CD4-positive, alpha-beta memory T cell (primary cell): ENCODE measurements at places on chromosomes 7 and 10.

DNA sequence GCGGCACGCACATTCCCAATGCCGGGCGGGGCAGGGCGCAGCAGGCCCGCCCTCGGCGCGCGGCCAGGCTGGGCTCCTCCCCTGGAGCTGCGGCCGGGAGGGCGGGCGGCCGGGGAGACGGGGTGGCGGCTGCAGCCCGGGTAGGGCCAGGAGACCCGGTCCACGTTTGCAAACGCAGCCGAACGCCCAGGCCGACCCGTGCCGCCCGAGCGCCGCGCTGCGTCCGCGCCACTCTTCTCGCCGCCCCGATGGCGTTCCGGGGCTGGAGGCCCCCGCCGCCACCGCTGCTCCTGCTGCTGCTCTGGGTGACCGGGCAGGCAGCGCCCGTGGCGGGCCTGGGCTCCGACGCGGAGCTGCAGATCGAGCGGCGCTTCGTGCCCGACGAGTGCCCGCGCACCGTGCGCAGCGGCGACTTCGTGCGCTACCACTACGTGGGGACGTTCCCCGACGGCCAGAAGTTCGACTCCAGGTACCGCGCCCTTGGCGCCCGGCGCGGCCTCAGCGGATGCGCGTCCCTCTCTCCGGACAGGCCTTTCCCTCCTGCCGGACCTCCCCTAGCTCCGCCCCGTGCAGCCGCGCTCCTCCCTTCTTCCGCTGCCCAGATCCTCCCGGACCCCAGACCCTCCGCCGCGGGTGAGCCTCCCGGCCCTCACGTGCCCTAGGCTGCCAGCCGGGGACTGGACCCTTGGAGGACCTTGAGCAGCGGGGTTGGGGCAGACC is at the start of gene FKBP9:
Gene FKBP9 (plus strand): TSS at position 115 of the 720 bp plus-strand sequence. CDS start 134 bp downstream, at position 249.
- no peak for DNase-seq

- no peak for DNase-seq
These were observed 9.2 kb downstream of the NPFFR1 start for GRCh38 chr10:70274643-70275042.

DNA sequence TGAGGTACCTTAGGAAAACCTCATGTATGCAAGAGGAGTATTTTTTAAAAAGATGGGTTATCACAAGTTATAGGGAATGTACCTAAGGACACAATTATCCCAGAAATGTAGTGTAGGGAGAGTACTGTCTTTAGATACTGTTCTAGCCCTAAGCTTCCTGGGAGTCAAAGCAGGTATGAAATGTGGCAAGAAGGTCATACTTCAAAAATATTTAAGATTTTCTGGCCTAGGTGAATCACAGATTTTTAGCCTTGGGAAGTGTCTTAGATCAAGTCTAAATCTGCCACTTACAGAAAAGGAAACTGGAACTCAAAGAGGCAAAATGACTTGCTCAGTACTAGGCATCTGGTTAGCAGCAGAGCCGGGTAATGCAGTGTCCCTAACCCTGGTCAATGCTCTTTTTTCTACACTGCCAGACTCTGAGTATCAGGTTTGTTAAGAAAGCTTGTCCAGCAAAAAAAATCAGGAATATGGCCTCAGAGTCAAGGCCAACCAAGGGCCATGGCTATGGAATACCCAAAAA is 13.9 kb downstream of the PIK3AP1 start:
- no peak for DNase-seq

GRCh38 chr10:15213461-15213861 is 45.0 kb upstream of the NMT2 start:
- no peak for DNase-seq

DNA sequence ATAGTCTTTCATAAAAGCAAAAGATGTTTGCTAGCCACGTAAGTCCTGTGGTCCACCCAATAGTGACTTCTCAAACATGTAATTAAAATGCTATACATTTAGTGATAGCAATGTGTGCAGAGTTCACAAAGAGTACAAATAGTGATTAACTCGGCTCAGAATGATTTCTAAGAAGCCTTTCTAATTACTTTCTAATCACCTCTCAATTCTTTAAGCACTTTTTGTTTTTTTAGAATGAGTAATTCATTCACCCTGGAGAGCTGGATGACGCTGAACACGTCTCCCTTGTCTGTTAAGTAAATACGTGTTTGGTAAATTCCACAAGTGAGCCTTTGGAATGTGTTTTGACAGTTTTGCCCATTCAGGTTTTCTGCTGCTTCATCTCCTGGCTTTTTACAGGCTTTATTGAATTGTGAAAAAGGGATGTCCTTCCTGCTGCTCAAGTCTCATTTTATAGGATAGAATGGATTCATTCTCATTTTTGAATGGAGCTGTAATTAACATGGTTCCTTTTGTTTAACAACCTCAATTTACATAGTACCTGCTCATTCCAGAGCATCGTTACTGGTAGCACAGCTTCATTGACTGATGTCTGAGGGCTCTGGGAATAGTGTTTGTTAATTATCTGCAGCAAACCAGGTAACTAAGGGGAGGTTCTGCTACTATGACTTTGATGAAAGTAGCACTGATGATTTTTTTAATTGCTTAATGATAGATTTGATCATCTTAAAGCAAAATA is 212.1 kb downstream of the VTI1A start:
- DNase-seq: no peak

DNA sequence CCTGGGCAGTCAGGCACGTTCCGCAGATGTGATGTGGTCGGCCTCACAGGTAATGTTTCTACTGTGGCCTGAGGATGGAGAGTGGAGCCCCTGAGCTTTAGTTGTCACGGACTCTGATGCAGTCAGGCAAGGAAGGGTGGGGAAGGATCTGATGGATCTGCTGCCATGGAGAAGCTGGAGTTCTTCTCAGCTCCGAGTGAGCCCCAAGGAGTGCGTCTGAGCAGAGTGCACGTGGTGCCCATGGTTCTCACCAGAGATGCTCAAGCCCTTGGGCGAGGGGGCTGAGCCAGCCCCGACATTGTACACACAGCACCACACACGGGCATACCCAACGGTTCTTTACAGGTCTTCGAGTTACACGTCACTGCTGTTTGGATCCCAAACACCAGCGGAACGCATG is 192.5 kb downstream of the EBF3 start:
- DNase-seq: no peak

DNA sequence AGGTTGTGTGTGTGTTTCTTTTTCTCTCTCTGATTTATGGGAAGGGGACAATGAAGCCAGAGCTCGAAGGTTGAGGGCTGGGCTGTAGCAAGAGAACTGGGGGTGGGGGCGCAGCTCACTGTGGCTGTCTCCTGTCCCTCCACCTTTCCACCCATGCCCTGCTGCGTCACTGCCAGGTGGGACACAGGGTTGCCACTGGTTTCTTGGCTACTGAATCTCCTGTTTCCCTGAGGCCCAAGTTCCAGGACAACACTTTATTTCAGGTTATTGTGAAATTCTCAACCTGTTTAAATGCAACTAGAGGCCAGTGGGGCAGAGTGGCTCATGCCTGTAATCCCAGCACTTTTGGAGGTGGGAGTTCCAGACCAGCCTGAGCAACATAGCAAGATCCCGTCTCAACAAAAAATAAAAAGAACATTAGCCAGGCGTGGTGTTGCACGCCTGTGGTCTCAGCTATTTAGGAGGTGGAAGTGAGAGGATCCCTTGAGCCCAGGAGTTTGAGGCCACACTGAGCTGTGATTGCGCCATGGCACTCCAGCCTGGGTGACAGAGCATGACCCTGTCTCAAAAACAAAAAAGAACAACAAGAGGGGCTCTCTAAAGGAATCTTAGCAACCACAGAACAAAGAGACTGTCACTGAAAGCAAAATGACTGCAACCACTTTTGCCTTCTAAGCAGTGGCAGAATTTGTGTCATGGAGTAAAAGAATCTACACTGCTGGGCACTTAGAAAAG is 22.6 kb downstream of the TBATA start:
- no peak for DNase-seq

DNA sequence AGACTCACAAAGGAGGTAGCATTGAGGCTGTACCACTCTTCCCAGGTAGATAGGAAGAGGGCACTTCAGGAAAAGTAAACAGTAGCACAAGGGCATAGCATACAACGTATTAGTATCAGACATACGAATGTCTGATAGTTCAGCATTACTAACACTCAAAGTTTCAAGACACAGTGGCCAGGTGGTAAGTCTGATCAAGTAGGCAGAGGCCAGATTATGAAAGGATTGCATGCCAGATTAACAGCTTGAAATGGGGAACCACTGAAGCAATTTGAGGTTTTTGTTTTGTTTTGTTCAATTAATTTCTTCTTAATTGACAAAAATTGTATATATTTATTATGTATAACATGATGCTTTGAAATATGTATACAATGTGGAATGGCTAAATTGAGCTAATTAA is 45.7 kb upstream of the IL6 start:
- DNase-seq: no peak

DNA sequence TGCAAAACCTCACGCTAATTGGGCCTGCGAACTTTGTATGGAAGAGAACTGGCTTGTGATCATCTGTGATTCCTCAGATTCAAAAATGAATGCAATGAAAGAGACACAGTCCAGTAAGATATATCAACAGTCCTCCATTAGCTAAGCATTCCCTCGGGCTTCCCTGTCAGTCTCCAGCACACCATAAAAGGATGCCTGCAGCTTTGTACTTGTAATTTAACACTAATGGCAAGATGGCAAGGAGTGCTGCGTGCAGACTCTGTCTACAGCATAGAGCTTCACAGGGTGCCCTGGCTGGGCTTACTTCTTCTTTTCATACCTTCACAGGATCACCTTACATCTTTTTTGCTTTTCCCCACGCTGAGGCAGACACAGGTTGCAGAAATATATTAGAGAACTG is 200.0 kb downstream of the GFRA1 start:
- no peak for DNase-seq

- DNase-seq: no peak
These were observed 230.6 kb downstream of the PLXNA4 start for GRCh38 chr7:132345543-132346129.

GRCh38 chr10:127310923-127311322 is 114.5 kb upstream of the INSYN2A start:
- DNase-seq: no peak

- no peak for DNase-seq
These were observed 77.6 kb downstream of the MTPN start for GRCh38 chr7:135899458-135900064.

DNA sequence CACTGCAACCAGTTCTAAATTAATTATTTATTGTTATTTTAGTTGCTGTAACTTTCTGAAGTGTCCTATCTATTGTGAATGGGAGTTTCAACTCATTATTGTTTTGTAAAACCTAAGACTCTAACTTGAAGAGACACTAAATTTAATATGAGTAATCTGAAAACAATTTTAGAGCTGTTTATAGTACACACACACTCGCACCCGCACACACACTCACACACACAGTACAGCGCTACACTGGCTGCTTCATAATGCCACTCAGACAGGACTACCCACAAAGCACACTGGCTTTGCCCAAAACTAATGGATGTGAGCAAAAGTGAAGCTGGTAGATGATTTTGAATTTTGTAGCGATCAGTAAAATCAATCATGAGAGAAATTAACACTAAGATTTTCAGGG is 238.9 kb upstream of the ETV1 start:
- DNase-seq: no peak

DNA sequence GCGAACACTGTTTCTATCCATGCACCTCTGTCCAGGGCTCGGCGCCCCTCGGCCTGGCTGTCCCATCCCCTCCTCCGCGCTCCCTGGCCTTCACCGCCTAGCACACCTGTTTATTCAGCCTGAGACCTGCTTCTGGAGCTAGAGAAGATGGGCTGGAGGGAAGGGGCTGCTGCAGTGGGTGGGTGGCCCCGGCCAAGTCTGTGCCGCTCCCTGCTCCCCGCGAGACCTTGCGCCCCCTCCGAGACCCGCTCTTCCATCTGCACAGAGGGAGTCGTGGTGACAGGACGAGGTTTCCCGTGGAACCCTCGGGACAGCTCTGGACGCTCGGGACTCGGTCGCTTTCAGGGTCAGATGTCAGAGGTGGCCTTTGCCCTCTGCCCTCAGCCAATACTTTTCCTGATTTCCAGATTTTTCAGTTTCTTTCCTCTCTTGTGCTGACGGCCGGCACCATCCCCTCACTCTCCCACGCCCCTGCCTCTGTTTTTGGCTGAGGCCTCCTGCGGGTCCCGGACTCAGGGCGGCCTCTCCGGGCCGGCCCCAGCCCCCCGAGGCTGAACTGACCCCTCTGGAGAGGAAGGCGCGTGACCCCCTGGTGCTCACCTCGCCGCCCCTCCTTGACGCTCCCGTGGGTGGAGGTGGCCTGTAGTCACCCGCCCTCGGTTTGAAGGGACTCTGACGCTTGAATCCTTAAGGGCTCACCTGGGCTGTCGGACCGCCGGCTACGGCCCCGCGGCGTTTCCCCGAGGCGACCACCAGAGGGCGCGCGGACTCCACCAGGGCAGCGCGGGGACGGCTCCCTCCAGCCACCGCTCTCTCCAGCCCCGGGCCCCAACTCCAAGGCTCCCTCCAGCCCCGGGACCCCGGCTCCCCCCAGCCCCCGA is 15.6 kb downstream of the SHH start:
- peak; percentile 53 for DNase-seq

DNA sequence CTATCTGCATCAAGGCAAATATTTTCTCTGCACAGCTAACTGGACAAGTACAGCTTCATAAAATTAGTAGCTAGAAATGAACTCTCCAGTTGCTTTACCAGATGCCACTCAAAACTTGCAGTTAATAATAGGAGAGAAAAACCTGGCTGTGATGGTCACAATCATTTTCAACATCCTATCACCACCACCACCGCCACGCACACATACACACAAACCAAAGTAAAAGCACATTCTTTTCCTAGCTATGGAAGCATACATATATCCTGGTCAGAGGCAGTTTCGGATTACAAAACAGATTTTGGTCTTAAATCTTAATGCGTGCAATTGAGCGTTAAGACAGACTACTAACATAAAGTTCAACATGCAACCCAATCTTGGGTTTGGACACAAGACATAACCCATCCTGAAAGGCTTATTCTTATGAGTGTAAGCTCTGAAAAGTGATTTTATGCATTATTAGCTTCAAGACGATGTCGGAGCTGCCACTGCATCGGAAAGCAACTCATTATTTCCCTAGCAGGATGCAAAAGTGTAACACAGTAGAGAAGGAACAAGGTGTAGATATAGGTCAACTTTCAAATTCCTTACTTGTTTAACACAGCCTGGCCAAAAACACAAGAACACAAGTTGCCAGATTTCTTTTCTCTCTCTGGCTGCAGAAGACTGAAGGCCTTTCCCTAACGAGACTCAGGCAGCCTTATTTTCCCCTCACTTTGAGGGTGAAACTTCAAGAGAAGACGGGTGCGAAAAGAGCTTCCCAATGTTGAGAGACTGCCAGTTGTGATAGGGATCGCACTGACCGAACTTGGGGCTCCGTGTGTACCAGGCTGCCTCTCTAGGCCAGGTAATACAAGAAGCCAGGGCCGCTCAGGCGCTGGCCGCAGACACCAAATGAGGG is 1.2 kb downstream of the CACUL1 start:
- DNase-seq: no peak

DNA sequence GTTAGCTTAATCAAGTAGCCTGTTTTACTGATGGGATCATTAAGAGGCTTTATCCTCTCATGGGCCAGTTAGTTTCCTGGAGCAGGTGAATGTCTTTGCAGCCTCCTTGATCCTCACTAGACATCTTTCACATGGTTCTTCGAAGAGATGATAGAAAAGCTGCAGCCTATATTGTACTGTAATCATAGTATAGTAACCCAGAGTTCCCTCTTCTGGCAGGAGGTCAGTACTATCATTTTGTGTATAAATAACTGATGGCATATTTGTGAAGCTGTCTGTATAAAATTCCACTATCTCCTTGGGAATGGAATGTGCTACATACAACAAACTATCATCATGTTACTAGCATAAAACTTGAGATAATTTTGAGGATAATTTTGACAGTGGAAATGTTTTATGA is 123.8 kb upstream of the PRPS1L1 start:
- no peak for DNase-seq
